ENCODE measurements at places on chromosomes 7 and 10. TPM values are rescaled to one million over a fixed set of nuclear protein-coding genes. Genes with fewer than 3 reads are reported as not detected.

PITRM1 gene
- total RNA-seq = 97.0 TPM

TMEM106B gene
- 73.8 TPM for total RNA-seq

REPIN1 gene
- 61.6 TPM for total RNA-seq

DNA2 gene
- total RNA-seq = 13.3 TPM

ZPBP gene
- not detected for total RNA-seq

SH2D4B gene
- total RNA-seq = not detected

CALHM1 gene
- not detected for total RNA-seq

HGF gene
- under 0.01 TPM for total RNA-seq

C10orf62 gene
- 0.73 TPM for total RNA-seq

POMZP3 gene
- 14.2 TPM for total RNA-seq

DNAJC30 gene
- 2.8 TPM for total RNA-seq

AKR1C8 gene
- not detected for total RNA-seq

LRGUK gene
- total RNA-seq = 0.34 TPM

GPRIN2 gene
- under 0.01 TPM for total RNA-seq

MPP7 gene
- not detected for total RNA-seq

UPK3BL2 gene
- 1.1 TPM for total RNA-seq

CDNF gene
- total RNA-seq = 0.93 TPM

FAM131B gene
- total RNA-seq = not detected

PDZD7 gene
- 1.00 TPM for total RNA-seq

CTNNA3 gene
- not detected for total RNA-seq

NME8 gene
- total RNA-seq = not detected

PPP1R9A gene
- 1.00 TPM for total RNA-seq

CDC14C gene
- total RNA-seq = not detected

ANKRD2 gene
- total RNA-seq = 0.36 TPM

C7orf33 gene
- total RNA-seq = not detected

ST8SIA6 gene
- total RNA-seq = 28.0 TPM
